GM10248 (cell line): ENCODE measurements at places on chromosomes 12 and 14.

GRCh38 chr12:122799641-122800243 lies 25.4 kb downstream of the CCDC62 start:
- DNase-seq, result no peak

- no peak for DNase-seq
Observed at GRCh38 chr12:121765573-121765972, 27.9 kb downstream of the RHOF start.

- DNase-seq, result no peak
Observed at GRCh38 chr14:101494826-101495225, 66.5 kb upstream of the DIO3 start.

DNA sequence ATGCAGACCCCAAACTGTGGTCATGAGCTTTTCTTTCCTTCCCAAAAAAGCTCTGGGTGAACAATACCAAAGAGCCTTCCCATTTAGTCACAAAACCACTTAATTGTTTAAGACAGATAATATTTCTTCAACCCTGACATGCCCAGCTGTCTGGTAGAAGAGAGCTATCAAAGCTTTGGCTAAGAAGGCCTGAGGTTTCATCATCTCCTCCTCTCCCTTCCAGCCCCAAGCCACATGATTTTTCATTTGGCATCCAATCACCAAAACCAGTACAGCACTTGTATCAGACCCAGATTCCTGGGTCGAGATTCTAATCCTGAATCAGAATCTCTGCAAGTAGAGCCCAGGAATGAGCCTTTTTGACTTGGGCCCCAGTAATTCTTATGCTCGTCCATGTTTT lies 199.6 kb upstream of the TMEM260 start:
- no peak for DNase-seq

GRCh38 chr12:26125400-26126339 lies 833 bp upstream of the BHLHE41 start:
- DNase-seq, result peak; percentile 46

GRCh38 chr14:44565968-44566367 lies 58.9 kb upstream of the FSCB start:
- no peak for DNase-seq

DNA sequence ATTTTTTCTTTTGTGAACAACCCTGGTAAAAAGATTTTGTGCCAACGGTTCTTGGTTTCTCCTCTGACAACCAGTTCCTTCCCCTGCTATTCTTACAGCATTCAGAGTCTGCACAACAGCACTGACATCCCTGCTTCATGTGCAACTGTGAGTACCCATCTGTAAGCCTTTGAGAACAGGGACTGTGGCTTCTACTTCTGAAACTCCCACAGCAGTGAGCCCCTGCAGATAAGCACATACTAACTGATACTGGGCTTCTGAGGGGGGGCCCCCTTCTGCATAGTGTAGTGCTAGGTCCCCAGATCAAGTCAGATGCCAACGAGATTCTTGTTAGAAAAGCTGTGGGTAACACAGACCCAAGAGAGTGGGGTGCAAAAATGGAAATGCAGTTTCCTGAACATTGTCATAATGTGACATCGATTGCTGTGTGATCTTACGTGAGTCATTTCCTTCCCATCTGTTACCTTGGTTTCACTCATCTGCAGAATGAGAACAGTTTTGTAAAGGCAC lies 11.1 kb upstream of the NINJ2 start:
- peak; percentile 66 for DNase-seq

DNA sequence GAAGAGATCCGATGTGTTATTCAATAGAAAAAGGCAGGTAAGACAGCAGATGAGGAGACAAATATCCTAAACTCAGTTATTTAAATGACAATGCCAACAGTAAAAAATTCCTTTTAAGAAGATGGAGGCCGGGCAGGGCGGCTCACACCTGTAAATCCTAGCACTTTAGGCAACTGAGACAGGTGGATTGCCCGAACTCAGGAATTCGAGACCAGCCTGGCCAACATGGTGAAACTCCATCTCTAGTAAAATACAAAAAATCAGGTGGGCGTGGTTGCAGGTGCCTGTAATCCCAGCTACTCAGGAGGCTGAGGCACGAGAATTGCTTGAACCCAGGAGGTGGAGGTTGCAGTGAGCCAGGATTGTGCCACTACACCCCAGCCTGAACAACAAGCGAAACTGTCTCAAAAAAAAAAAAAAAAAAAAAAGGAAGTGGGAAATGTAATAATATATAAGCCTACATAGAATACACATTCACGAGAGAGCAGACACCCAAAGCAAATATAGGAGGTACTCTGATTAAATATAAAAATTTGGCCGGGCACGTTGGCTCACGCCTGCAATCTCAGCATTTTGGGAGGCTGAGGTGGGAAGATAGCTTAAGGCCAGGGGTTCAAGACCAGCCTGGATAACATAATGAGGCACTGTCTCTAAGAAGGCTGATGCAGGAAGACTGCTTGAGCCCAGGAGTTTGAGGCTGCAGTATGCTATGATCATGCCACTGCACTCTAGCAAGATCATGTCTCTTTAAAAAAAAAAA lies 19.0 kb downstream of the CORO1C start:
- peak; percentile 37 for DNase-seq

DNA sequence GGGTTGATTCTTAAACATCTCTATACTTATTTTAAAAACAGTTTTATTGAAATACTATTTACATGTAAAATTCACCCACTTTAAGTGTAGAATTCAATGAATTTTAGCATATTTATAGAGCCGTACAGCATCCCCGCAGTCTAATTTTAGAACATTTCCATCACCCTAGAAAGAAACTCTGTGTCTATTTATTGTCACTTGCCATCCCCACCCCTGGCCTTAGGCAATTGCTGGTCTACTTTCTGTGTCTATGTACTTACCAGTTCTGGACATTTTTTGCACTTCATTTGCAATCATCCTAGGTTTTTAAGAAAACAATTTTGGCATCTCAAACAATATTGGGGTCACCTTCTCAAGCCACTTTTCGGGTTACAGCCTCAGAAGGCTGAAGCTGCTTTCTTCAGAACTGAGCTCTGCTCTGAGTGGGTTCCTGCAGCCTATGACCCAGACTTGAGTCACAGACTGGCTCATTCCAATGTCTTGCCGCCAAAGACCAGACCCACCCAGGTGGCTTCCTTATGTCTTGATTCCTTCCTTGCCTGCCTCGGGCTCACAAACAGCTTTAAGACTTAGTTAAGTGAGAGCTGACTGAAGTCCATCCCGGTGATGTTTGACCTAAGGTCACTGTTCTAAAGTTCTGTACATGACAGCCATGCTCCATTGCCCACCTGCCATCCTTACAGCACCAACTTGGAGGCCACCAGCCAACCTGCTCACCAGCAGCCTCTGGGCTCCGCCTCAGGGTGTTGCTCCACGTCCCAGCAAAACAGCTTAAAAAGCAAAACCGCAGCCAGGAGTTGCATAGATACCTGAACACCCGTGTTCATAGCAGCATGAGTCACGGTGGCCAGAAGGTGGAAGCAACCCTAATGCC lies 131.5 kb downstream of the CHST11 start:
- no peak for DNase-seq

DNA sequence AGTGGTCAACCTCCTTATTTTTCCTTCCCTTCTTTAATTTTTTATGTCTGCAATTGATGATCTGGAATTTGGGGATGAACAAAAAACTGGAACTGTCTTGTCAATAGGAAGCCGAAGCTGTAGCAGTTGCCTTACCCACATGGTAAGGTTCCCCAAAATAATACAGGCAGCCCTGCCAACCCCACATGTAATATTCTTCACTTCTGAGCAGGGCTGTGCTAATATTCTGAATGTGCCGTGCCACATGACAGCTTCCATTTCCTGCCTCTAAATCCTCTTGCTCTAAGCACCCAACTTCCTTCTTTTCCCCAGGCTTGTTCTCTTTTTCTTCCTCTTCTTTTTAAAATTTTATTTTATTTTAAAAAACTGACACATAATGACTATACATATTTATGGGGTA lies 39.6 kb downstream of the GPATCH2L start:
- no peak for DNase-seq

DNA sequence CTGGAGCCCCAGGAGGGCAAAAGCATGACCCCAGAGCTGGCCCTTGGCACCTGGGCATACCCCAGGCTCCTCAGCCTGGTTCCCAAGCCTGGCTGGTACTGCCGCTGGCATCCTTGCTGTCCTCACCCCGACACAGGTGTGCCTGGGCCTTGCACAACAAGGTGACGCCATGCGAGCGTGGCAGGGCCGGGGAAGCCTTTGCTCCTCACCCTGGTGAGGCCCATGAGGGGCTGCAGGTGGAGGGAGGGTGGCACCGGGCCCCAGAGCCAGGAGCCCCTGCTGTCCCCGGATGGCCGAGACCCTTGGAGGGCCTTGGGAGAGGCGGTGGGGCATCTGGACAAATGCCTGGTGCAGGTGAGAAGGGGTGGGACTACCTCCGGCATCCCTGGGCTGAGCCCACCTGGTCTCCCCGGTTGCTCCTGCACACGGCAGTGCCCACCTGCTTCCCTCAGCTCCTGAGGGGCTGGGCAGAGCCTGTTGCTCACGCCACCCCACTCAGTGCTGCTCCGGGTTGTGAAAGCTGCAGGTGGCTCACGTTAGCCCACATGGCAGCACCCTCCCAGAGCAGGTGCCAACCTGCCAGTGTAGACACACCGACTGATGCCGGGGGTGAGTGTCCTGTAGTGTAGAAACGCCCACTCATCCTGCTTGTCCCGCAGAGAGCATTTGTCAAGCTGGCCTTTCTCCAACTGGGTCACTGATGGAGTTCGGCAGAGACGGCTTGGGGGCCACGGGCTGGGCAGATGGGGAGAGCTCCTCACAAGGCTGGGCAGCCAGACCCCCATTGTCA lies 24.6 kb upstream of the KIF26A start:
- DNase-seq, result no peak
